AML-193 (cell line): ENCODE measurements at places on chromosomes 11 and 22.
A peak's percentile ranks its signal among the peaks of the same experiment; 100 is the strongest.

GRCh38 chr11:100849009-100849900 is 162.2 kb downstream of the ARHGAP42 start:
- no peak for DNase-seq

- no peak for DNase-seq
Observed at GRCh38 chr22:27433099-27433498, 368.5 kb downstream of the MN1 start.

GRCh38 chr11:74863410-74863809 is 85.5 kb downstream of the XRRA1 start:
- no peak for DNase-seq

GRCh38 chr11:47375020-47375419 is 3.3 kb downstream of the SPI1 start:
- no peak for DNase-seq

DNA sequence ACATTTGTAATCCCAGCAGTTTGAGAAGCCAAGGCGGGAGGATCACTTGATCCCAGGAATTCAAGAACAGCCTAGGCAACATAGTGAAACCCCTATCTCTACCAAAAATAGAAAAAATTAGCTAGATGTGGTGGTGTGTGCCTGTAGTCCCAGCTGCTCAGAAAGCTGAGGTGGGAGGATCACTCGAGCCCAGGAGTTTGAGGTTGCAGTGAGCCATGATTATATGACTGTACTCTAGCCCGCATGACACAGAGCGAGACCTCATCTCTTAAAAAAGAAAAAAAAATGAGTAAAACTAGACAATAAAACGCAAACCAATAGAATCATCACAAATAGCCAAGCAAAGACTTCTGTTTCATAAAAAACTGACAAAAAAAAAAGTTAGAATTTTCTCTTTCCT is 21.8 kb downstream of the NUCB2 start:
- DNase-seq = no peak

DNA sequence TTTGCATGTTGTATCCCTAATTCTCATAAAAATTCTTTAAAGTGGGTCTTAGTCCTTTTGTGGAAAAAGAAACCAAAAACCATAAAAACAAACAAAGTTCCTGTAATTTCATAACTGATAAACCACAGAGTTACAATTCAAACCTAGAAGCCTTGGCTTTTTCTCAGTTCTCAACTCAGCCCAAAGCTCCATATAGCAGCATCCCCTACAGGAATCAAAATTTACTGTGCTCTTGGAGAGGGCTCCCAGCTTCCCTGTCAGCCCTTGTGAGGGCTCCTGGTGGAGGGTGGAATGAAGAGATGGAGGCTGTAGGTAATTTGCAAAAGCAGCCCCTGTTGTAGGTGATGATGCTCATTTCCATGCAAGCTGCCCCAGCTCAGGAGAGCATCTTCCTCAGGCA is 506.1 kb upstream of the KIRREL3 start:
- no peak for DNase-seq

DNA sequence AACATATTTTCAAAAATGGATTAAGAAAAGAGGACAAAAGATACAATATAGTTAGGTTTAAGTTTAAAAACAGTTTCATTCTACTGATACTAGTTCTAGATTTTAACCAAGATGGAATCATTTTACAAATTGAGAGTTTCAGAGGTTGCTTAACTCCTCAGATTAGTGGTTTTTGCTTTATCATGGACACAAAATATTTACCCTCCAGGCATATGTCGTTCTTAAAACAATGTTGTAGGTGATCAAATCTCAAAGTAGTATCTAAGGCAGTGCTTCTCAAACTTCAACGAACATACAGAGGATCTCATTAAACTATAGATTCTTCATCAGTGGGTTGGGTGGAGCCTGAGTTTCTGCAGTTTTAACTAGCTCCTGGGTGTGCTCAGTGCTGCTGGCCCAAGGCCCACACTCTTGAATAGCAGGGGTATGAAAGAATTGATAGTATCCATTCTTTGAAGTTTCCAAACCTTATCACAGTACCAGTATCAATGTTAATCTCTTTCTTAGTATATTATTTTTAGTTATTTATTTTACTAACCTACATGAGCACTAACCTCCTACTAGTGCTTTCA is 48.0 kb downstream of the YAP1 start:
- no peak for DNase-seq

- no peak for DNase-seq
Observed at GRCh38 chr22:26546282-26546681, 34.0 kb upstream of the TFIP11 start.

- DNase-seq = no peak
Observed at GRCh38 chr11:66477263-66478201, 2.7 kb upstream of the DPP3 start.

GRCh38 chr11:111417011-111417765 is 38.1 kb upstream of the POU2AF1 start:
- DNase-seq = peak; percentile 34

DNA sequence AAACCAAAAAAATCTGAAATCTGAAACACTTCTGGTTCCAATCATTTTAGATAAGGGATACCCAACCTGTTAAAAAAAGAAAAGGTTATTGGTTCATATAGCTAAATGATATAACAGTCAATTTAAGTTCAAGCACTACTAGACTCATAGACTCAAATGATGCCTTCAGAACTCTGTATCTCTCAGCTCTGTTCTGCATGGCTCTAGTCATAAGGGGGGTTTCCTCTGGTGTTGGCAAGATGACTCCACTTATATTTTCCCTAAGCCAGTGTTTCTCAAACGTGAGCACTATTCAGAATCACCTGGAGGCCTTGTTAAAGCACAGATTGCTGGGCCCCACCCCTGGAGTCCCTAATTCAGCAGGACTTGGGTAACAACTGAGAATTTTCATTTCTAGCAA is 11.5 kb upstream of the RRAS2 start:
- DNase-seq = no peak

- peak; percentile 16 for DNase-seq
Observed at GRCh38 chr22:42418811-42419242, 13.4 kb downstream of the NFAM1 start.

DNA sequence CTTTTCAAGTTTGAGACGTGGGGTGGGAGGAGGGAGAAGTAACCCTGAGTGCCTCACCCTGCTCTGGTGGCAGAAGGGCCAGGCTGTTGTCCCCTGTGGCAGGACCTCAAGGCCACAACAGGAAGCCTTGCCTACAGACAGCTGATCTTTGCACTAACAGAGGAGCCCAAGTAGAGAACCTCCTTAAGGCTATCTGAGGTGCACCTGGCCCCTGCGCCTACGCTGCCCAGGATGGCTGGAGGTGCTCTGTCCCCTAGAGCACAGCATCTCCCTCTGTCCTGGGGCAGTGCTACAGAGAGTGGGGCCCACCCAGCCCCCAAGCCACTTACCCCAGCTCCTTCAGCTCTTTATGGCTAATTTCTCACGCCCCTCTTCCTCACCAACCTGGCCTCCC is 27.0 kb downstream of the MYO7A start:
- no peak for DNase-seq

- no peak for DNase-seq
Observed at GRCh38 chr22:21018314-21018713, 3.3 kb downstream of the P2RX6 start.

DNA sequence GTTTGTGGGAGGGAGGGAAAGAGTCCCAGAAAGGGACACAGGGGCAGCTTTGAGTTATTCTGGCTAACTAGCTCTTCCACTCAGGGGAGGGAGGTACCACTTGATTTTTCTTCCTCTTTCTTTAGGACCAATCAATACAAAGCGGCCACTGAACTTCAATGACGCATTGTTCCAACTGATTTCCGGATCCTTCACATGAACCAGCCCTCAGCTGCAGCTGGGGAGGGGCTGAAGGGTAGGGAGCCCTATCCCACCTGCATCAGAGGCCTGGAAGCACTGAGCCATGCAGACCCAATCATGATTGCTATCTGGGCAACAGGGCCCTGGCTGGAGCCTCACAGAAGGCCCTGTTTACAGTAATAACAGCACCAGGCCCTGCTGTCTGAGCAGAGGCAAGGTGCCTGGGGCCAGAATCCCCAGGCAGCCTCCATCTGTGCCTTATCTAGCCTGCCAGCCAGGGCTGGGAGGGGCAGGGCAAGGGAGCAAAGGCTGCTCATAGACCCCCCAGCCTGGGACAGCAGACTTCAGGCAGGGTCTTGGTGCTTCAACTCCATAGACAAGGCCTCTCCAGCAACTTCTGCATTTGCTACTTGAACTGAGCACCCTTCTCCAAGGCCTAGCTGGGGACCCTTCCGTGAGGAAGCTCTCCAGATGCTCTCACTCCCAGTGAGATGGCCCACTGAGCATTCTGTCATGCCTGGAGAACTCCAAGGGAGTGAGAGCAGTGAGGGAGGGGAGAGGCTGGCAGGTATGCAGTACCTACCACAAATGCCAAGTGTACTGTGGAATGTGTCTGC is 22.5 kb downstream of the CLPB start:
- DNase-seq = peak; percentile 80

GRCh38 chr22:27466229-27466628 is 335.3 kb downstream of the MN1 start:
- no peak for DNase-seq

GRCh38 chr11:25615069-25615468 is 716.9 kb upstream of the ANO3 start:
- DNase-seq = no peak

GRCh38 chr11:76436020-76436419 is 8.8 kb upstream of the EMSY start:
- no peak for DNase-seq

GRCh38 chr11:80280737-80281136 is 839.9 kb upstream of the TENM4 start:
- no peak for DNase-seq

DNA sequence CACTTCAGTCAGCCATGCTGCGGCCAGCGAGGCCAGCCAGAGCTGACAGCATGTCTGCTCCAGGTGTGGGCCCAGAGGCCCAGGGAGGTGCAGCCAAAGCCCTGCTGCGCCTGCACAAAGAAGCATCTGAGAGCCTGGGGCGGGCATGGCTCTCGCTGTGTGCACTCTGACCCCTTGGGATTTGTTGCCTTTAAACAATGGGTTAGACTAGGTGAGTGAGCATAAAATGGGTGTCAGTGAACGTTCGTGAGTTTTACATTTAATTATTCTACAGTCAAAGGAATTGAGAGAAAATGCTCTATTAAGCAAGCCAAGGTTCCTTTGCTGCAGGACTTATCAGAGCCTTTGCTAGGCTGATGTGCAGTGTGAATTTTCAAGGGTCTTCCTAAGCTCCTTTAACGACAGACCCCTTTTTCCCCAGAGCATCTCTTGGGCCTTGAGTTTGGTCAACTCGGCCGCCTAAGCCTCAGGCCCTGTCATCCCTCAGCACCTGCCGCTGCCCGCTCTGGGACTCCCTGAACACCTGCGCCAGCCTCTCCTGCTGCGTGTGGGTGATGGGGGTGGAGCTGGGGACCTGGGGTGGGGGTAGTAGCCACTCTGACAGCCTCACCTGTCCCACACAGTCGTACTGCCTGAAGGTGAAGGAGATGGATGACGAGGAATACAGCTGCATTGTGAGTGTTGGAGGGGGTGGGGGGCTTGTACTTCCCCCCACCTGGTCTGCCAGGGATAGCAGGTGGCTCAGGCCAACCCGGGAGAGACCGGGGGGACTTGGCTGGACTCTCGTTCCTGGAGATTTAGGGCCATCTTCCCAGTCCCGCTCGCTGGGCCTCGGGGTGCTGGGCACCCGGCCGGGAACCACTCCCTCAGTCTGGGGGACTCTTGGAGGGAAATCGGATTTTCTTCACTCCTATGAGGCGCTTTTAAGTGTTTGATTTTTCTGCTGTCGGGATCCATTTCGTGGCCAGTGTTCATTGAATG is 10.5 kb downstream of the SLC16A8 start:
- DNase-seq = no peak

DNA sequence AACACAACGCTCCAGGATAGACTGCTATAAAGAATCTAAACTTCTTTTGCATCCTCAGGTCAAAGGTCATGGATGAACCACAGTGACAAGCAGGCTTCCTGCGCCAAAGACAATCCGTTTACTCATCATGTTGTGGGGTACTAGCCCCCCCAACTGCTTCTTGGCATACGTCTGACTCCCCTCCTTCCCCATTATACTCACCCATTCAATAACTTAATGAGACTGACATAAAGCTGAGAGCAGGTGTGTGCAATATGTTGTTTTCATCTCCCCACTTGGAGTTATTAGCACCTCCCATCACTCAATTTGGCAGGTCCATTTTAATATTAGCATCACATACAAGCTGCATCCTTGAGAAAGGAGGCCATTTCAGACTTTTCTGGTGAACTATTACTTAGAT is 157.1 kb downstream of the CADM1 start:
- no peak for DNase-seq

DNA sequence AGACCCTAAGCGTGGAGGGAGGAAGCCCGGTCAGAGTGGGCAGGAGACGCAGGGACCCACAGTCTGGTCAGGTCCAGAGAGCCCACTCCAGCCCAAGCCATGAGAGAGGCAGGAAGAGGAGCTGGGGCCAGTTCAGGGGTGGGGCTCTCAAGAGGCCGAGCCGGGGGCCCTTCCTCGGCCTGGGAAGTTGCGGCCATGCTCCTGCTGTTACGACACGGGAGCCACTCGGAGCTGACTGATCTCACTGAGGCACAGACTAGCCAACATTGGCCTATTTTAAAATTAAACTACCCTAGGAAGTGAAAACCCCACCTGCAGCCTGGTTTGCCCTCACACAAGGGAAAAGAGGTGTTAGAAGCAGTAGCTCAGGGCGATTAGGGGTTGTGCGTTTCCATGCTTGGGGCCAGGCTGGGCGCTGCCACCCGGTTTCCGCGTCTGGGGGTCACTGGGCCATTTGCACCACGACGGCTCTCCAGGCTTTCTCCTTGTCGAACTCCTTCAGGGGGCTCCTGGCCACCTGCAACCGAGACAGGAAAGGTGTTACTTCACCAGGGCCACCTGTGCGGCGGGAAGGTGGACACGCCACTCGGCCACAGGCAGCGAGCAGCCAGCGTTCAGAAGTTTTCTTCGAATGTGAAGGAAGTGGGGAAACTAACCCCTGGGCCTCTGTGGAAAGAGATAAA is 3.2 kb upstream of the TTLL8 start:
- DNase-seq = no peak

- DNase-seq = peak; percentile 44
Observed at GRCh38 chr11:69918938-69919650, 99.9 kb upstream of the FGF3 start.

GRCh38 chr11:85680897-85681296 is 5.1 kb downstream of the CCDC89 start:
- no peak for DNase-seq

GRCh38 chr11:15780382-15780781 is 576.0 kb downstream of the SOX6 start:
- DNase-seq = no peak
